ENCODE measurements at places on chromosomes 16 and 17.

GRCh38 chr17:60947100-60947499, 269.4 kb downstream of the BCAS3 start:
- no peak for DNase-seq

DNA sequence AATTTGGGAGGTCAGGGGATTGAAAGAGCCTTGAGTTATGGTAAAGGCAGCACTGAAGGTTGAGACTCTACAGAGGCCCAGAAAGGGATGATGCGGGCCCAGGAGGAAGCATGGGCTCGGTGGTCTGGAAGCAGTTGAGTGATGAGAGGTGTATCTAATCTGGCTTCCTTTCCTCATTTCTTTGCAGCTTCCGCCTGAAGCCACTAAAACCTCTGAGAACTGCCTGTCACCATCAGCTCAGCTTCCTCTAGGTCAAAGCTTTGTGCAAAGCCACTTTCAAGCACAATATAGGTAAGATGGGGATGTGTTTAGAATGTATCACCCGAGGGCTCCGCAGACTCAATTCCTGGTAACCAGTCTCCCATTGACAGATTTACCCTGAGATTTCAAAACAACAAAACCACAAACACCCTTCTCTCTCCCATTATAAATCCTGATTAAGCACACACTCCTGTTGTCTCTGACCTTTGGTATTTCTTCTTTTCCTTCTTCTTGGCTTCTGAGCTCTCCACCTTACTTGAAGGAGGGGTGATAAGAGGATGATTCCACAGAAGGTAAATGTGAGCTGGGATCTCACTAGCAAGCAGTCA, 21.2 kb downstream of the USP43 start:
- DNase-seq: no peak

DNA sequence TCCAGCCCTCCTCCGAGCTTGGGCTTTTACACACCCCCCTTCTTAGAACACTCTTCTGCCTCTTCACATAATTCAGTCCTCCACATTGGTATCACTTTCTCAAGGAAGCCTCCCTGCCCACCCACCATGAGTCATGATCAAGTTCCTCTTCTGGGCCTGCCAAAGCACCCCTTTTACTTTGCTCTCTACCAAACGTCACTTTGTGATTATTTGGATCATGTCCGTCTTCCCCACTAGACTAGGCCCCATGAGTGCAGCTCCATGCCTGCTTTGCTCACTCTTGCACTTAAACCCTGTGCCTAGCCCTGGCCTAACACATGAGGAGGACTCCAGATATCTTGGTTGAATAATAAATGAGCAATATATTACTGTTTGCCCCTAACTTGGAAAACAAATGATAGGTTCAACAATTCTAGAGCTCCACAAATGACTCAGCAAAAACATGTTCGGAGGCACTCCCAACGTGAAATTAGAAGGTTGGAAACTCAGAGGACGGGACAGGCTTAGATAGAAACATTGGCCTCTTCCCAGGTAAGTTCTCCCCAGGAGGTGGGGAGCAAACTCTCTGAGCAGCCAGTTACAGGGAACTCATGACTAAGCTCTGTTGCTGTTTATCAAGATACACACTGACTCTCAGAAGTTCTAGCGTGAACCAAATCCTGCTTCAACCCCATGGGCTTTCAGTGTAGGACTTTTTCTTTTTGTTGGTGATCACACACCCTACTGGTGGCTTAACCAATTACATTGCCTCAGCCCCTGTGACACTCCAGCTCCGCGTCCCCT, 28.3 kb downstream of the G6PC1 start:
- no peak for DNase-seq

- no peak for DNase-seq
Measured at GRCh38 chr16:84220851-84221250, 19.0 kb downstream of the KCNG4 start.
